ENCODE measurements at places on chromosomes 12 and 14. TPM values are rescaled to one million over a fixed set of nuclear protein-coding genes. Genes with fewer than 3 reads are reported as not detected.

DNA sequence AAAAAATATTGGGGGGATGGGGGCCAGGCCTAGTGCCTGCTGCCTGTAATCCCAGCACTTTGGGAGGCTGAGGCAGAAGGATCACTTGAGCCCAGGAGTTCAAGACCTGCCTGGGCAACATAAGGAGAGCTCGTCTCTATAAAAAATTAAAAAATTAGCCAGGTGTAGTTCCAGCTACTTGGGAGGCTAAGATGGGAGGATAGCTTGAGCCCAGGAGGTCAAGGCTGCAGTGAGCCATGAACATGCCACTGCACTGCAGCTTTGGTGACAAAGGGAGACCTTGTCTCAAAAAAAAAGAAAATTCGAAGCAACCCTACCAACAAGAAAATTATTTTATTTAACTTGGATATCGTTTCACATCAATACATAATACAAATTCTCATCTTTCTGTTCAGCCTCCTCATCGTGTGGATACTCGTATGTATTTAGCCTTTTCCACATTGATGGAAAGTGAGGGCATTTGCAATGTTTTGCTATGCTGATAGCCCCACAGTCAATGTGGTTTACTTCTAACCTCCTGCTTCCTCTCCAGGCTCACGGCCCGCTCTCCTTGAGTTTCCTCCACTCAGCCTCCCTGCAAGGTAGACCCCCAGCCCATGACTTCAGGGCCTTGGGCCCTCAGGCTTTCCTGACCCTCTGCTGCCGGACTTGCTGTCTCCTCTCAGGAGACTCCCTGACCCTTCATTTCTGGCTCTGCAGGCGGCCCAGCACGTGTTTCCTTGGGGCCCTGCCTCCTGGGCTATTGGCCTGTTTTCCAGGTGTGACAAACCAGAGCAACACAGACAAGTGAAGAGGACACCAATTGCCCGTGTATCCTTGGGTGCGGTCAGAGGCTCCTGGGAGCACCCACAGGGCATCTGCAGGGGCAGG is 54.8 kb downstream of the NFKBIA start:
- H3K27ac ChIP-seq: no peak overlapping the region
- no peak for DNase-seq
- no peak overlapping the region for H3K4me3 ChIP-seq
- no peaks in the 10 kb centered on the region for H3K36me3 ChIP-seq

DNA sequence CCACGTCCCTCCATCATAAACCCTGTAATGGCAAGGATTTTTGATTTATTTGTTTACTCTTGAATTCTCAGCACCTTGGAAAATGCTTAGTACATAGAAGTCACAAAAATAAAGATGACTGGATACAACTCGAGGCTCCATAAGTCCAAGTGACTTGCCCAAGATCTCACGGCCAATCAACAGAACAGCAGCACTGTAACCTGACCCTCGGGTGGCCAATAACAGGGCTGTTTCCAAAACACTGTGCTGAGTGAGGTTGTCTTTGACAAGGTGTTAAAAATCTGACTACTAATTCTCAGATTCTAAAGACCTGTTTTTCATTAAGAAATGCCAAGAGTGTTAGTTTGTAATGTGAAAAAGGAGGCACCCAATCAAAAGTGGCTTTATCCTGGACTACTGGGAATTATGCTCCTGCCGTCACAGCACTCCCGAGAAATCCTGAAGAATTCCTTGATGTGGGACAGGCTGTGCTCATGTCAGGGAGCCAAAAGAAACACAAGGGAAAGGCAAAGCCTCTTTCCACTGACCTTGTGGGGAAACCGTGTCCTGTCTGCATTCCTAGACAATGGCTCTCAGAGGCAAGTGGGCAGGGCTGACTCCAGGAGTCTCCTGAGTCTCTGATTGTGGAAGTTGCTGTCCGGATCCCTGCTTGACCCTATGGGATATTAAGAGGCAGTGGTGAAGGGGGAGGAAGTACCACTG is 204.7 kb upstream of the PELI2 start:
- no peaks in the 10 kb centered on the region for H3K4me1 ChIP-seq
- no peak for DNase-seq
- no peak overlapping the region for H3K27ac ChIP-seq
- peaks cover 2% of the 10 kb centered on the region for H3K27me3 ChIP-seq
- H3K36me3 ChIP-seq: no peaks in the 10 kb centered on the region

DNA sequence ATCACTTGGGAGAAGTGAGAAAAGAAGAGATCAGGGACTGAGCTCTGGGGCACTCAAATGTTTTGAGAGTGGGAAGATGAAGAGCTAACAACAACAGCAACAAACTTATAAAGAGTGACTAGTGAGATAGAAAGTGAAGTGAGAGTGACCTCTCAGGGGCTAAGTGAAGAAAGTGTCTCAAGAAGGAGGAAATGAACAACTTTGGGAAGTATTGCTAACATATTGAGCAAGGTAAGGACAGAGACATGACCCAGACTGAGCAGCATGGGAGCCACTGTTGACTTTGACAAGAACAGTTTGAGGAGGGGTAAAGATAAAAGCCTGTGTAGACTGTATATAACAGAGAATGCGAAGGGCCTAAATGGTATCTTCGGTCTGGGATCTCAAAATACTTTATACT is 155.1 kb upstream of the BTG1 start:
- H3K27ac ChIP-seq: no peak overlapping the region
- no peaks in the 10 kb centered on the region for H3K36me3 ChIP-seq
- H3K4me3 ChIP-seq: no peak overlapping the region
- DNase-seq: no peak

- H3K4me3 ChIP-seq: no peak overlapping the region
- H3K4me1 ChIP-seq: peaks cover 11% of the 10 kb centered on the region
- no peaks in the 10 kb centered on the region for H3K36me3 ChIP-seq
These were observed 20.4 kb downstream of the CMKLR1 start for GRCh38 chr12:108318472-108319275.

DNA sequence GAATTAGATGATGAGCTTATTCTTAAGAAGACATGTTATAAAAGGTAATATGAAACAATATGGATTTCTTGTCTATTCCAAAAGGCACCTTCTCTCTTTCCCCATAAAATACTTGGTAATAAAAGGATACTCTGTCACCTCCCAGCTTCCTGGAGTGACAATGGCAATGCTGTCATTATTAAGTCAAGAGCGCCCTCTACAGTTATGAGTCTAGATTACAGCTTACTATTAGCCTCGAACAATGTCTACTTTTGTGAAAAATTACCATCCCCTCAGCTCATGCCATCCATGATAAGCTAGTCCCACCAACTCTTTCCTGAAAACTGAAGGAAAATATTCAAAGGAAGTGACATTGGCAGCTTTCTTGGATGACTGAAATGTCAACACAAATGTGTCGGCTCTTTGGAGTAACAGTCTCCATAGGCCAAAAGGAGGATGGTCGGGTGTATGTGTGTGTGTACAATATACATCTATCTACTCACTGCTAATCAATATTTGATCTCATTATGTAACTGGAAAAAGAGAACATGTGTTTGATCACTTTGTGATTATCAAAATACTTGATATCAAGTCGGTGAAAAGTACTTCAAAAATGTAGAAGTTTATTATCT is 48.7 kb upstream of the CDKN3 start:
- DNase-seq: peak; percentile 47
- H3K4me3 ChIP-seq: no peak overlapping the region
- no peaks in the 10 kb centered on the region for H3K36me3 ChIP-seq
- H3K4me1 ChIP-seq: no peaks in the 10 kb centered on the region

GRCh38 chr12:21505888-21506287 is 4.3 kb downstream of the GOLT1B start:
- no peak overlapping the region for H3K27ac ChIP-seq
- no peak for DNase-seq
- H3K4me1 ChIP-seq: peaks cover 47% of the 10 kb centered on the region
- H3K27me3 ChIP-seq: no peaks in the 10 kb centered on the region
- H3K36me3 ChIP-seq: peaks cover 12% of the 10 kb centered on the region

GRCh38 chr12:109591041-109591440 is 17.4 kb downstream of the MVK start:
- DNase-seq: no peak
- peaks cover 13% of the 10 kb centered on the region for H3K36me3 ChIP-seq
- no peaks in the 10 kb centered on the region for H3K27me3 ChIP-seq

GRCh38 chr12:115820656-115821055 is 456.8 kb downstream of the MED13L start:
- no peak for DNase-seq
- H3K4me1 ChIP-seq: no peaks in the 10 kb centered on the region

- peaks cover 21% of the 10 kb centered on the region for H3K4me1 ChIP-seq
- H3K27me3 ChIP-seq: peaks cover 45% of the 10 kb centered on the region
- H3K4me3 ChIP-seq: no peak overlapping the region
- H3K36me3 ChIP-seq: no peaks in the 10 kb centered on the region
These were observed 3.0 kb downstream of the VSX2 start for GRCh38 chr14:74242021-74242779.

DNA sequence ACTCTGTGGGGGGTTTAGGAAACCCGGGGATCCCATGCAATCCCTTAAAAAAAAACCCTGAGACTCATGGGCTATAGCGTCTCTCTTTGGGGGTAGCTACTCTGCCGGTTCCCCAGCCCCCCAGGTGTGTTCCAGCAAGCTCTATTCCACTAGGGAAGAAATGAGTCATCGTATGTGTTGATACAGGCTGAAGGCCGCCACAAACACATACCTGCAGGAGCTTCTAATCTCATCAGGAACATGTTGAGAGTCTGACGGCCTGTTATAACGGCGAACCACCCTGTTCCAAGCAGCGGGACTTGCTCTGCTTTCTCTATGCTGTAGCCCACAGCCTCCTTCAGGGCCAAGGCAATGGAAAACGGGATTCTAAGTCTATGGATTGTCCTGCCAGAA is 977 bp upstream of the KRT5 start:
- H3K4me3 ChIP-seq: no peak overlapping the region
- H3K27ac ChIP-seq: no peak overlapping the region
- H3K4me1 ChIP-seq: no peaks in the 10 kb centered on the region

DNA sequence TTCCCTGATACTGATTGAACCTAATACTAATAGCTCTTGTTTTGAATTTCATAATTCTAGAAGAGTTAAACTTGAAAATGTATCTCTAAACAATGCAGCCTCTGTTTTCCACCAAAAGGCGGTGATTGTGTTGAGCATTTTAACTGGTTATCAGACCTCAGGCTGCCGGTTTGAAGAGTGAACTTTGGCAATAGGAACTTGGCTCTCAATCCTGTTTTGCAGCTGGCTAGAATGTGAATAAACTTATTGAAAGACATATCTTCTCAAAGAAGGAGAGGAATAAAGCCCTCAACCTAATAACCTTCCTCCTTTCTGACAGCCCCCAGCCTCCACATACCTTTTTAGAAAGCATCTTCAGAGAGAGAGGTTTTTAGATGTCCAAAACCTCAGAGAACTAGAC is 105.4 kb downstream of the SRGAP1 start:
- H3K4me1 ChIP-seq: no peaks in the 10 kb centered on the region
- no peak overlapping the region for H3K27ac ChIP-seq
- H3K36me3 ChIP-seq: no peaks in the 10 kb centered on the region
- no peaks in the 10 kb centered on the region for H3K27me3 ChIP-seq

GRCh38 chr12:101855976-101856375 is 21.4 kb upstream of the DRAM1 start:
- H3K27ac ChIP-seq: no peak overlapping the region
- DNase-seq: no peak
- H3K36me3 ChIP-seq: no peaks in the 10 kb centered on the region
- no peaks in the 10 kb centered on the region for H3K27me3 ChIP-seq

DNA sequence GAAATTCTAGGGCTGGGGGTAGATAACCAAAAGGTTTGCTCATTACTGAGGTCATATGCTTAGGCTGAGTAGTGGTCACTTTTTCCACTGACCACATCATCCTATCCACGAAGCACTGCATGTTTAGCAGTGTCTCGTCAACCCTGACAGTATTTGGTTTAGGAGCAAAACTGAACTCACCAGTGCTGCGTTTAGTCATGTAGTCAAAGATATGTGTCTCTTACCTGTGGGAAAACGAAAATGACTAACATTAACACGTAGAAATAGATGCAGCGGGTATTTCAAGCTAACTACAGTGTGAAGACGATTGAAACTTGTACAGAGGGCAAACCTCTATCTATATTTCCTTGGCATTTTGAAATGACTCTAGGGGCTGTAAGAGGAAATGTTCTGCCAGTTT is 34.6 kb downstream of the MTHFD1 start:
- H3K27ac ChIP-seq: no peak overlapping the region
- no peak overlapping the region for H3K4me3 ChIP-seq
- no peaks in the 10 kb centered on the region for H3K27me3 ChIP-seq
- H3K36me3 ChIP-seq: peaks cover 55% of the 10 kb centered on the region
- no peaks in the 10 kb centered on the region for H3K4me1 ChIP-seq

DNA sequence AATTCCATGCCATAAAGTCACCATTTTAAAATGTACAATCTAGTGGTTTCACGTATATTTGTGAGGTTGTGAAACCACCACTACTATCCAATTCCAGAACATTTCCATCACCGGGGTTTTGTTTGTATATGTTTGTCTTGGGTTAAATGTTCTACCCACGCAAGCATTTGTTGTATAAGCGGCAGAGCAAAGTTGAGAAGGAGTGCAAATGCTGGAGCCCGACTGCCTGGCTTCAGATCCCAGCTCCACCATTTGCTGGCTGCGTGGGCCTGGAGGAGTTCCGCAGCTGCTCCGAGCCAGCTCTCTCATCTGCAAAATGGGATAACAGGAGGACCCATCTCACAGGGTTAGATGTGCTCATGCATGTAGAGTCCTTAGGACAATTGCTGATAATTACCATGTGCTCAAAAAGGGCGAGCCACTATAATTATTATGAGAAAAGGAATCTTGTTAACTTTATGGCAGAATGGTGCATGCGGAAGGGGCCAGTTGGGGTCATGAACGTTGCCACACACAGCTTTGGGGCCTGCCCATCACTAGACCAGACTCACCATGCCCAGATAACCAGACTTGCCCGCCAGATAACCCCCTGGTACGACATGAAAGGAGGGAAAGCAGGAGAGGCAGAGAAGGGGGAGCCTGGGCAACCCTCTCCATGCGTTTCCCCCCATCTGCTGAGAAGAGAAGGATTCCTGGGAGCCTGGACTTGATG is 6.4 kb downstream of the ACTN1 start:
- no peak overlapping the region for H3K4me3 ChIP-seq
- peaks cover 13% of the 10 kb centered on the region for H3K36me3 ChIP-seq
- H3K4me1 ChIP-seq: peaks cover 60% of the 10 kb centered on the region
- H3K27me3 ChIP-seq: no peaks in the 10 kb centered on the region
- H3K27ac ChIP-seq: peak overlapping the region; percentile 86

GRCh38 chr12:62304560-62304959 is 44.4 kb downstream of the USP15 start:
- H3K27me3 ChIP-seq: no peaks in the 10 kb centered on the region
- H3K27ac ChIP-seq: no peak overlapping the region

DNA sequence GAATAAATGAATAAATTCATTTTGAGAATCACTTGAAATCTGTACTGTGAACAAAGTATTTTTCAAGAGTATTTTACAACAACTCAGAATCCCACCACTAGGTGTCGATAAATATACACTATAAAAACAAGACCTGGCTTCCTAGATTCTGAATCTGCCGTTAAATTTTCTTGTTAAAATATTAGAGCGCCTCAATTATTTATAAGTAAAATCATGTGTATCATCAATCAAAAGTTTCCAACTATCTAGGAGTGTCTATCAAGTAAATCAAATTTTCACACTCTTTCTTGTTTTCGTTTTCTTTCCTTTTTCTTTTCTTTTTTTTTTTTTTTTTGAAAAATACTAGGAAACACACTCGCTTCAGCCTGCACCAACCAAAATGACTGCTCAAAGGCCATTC is 179.2 kb upstream of the DCN start:
- H3K36me3 ChIP-seq: no peaks in the 10 kb centered on the region
- no peak overlapping the region for H3K27ac ChIP-seq
- H3K4me1 ChIP-seq: no peaks in the 10 kb centered on the region
- no peak for DNase-seq

The ASB2 gene
- 2.6 TPM for polyA plus RNA-seq

The HOXC9 gene
- polyA plus RNA-seq: not detected

The SPX gene
- not detected for polyA plus RNA-seq

The PSMA3 gene
- 218 TPM for polyA plus RNA-seq

Measured in CD4-positive, CD25-positive, alpha-beta regulatory T cell (primary cell).